Cerebellar nuclear complex (tissue), 1 donor: ENCODE measurements at places on chromosomes 16 and 17.

- DNase-seq = no peak
Measured at GRCh38 chr17:3770466-3770865, 30.5 kb downstream of the ITGAE start.

GRCh38 chr16:88705801-88706228 is 393 bp downstream of the RNF166 start:
- DNase-seq = no peak

DNA sequence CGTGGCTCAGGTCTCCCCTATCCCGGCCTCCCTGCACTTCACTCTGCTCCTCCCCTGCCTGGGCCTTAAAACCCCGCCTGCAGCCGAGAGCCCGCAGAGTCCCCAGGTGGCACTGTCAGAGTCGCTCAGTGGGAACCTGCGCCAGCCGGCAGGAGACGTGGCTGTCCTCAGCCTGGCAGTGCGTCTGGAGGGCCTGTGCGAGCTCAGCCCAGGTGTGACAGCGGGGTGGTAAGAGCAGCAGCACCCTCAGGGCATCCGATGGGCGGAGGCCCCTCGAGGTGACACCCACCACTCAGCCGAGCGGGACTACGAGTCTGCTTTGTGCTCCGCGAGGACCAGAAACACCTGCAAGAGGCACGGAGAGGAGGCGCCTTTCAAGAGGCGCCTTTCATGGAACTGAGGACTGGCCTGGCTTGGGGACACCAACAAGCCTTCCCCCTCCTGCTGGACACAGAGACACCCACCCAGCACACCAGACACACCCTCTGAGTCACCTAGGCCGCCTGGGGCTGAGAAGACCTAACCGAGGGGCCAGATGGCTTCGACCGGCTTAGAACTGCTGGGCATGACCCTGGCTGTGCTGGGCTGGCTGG is at the start of gene CLDN9:
TSS of gene CLDN9 (plus strand) at position 96 of the 593 bp plus-strand sequence. CDS start at position 536, 440 bp downstream.
- DNase-seq = no peak

DNA sequence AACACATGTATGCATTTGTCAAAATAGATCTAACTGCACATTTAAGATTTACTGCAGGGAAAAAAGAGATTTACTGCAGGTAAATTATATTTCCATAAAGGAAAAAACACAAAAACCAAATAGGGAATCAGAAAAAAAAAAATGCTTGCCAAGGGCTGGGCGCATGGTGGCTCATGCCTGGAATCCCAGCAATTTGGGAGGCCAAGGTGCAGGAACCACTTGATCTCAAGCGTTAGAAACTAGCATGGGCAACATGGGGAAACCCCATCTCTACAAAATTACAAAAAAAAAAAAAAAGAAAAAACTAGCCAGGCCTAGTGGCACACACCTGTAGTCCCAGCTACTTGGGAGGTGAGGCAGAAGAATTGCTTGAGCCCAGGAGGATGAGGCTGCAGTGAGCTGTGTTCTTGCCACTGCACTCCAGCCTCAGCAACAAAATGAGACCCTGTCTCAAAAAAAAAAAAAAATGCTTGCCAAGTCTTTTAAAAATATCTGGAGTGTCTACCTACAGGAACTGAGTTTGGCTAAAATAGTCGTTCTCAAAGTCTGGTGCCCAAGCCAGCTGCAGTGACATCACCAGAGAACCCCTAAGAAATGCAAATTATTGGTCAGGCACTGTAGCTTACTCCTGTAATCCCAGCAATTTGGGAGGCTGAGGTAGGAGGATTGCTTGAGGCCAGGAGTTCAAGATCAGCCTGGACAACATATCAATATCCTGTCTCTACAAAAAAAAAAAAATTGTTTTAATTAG is 17.5 kb downstream of the TRIM25 start:
- DNase-seq = no peak

- no peak for DNase-seq
Measured at GRCh38 chr17:8868529-8868951, 1.1 kb upstream of the PIK3R6 start.

DNA sequence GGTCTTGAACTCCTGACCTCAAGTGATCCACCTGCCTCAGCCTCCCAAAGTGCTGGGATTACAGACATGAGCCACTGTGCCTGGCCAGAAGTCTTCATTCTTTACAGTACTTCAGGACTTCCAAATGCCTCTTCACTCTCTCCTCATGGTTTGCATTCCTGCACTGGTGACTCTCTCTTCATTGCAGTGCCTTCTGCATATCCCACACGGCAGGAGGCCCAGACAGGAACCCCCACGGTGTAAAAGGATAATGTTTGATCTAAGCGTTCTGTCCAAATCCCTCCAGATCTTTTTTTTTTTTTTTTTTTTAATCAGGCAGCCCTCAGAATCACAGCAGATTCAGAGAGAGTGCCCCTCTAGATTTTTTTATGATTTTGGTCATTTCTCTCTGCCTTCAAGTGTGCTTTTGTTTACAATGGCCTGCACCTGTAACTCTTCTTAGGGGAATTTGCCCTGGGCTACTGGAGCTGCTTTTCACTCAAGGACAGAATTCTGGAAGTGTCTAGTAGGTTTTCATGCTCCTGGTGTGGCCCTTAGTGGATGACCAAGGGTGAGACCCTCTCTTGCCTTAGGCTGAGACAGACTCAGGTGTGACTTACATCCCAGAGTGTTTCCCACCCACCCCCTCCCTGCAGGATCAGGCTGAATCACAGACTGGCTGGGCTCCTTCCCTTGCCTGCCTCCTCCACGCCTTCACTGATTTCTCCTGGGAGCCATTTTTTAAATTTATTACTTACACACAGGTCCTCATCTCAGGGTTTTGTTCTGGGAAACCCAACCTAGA is 19.8 kb upstream of the NF1 start:
- no peak for DNase-seq

- DNase-seq = no peak
Measured at GRCh38 chr16:75003931-75004330, 5.1 kb downstream of the ZNRF1 start.

- no peak for DNase-seq
Measured at GRCh38 chr16:16042076-16042475, 92.7 kb downstream of the ABCC1 start.

GRCh38 chr16:73565263-73565662 is 517.3 kb upstream of the ZFHX3 start:
- no peak for DNase-seq

- DNase-seq = no peak
Measured at GRCh38 chr17:29836643-29837042, 93.4 kb downstream of the SSH2 start.

DNA sequence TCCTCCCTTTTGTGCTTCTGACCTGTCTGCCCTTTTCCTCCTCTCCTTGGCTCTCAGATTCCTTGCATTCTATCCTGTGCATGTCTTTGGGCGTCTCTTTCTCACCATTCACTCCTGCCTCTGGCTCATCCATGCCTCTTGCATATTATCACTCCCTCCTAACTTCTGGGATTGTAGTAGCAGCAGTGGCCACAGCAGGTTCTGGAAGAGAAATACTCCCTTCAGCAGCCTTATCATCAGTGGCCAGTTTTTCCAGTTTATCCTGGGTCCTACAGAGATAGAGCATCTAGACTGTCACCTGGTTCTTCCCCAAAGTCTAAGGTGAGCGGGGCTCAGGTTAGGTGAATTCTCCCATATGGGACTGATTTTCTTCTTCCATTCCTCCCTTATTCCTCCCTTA is 354.0 kb upstream of the CCL2 start:
- no peak for DNase-seq

- DNase-seq = no peak
Measured at GRCh38 chr17:5516060-5516792, 29.9 kb downstream of the MIS12 start.

GRCh38 chr16:68370581-68371275 is 59.9 kb downstream of the PRMT7 start:
- DNase-seq = no peak

DNA sequence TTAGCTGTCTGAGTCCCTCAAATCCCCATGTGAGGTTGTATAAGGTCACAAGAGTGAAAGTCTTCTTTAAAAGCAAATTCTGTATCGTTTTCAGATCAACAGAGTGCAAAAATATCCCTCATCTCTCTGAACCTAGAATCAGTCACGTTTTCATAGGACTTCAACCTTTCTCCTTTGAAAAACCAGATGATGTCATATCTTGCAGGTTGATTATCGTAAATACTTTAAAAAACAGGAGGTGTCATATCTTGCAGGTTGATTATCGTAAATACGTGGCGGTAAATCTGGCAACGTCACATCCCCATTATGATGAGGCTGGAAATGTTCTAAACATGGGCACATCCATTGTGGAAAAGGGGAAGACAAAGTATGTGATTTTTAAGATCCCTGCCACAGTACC is 25.9 kb downstream of the BCO1 start:
- no peak for DNase-seq

DNA sequence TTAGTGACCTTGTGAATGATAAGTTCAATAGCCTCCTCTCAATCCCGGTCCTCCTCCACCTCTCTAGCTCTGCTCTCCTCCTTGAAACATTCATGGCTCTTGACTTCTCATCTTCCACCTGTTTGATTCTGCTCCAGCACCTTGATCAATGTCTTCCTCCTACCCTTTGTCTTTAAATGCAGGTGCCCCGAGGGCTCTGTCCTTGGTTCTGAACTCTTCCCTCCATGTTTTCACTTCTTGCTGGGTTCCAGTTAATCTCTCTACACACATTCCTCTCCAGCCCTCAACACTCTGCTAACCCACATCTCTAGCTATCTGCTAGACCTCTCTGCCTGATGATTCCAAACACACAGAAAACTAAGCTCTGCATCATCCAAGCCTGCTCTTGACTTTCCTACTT is 13.4 kb downstream of the CD300E start:
- no peak for DNase-seq

GRCh38 chr17:76262732-76263344 is 2.3 kb upstream of the UBALD2 start:
- no peak for DNase-seq

GRCh38 chr16:55569025-55569424 is 2.5 kb downstream of the CAPNS2 start:
- no peak for DNase-seq

DNA sequence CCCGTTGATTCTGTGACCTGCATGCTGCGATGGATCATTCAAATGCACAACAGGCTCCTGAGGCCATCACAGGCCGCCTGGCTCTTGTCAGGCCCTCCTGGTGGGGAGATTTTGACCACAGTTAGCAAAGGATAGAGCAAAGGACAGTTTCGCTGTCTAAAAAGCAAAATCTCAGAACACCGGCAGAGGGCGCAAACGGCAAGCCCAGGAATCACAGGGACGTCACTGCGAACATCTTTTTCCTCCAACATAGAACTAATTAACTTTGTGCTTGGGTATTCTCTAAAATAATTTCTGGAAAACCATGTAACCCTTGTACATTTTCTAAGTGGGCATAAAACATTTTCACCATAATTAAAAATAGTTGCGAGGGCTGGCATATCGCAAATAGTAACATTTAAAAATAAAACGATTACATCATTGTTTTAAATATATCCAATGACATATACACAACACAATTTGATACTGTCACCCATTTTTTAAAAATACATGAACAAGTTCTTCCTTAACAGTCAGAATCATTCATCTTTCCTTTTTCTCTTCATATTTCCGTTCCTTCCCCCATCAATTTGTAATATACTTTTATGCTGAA is 19.7 kb upstream of the SLC47A1 start:
- no peak for DNase-seq

- peak; percentile 64 for DNase-seq
Measured at GRCh38 chr17:38464723-38465390, 36.6 kb downstream of the ARHGAP23 start.

DNA sequence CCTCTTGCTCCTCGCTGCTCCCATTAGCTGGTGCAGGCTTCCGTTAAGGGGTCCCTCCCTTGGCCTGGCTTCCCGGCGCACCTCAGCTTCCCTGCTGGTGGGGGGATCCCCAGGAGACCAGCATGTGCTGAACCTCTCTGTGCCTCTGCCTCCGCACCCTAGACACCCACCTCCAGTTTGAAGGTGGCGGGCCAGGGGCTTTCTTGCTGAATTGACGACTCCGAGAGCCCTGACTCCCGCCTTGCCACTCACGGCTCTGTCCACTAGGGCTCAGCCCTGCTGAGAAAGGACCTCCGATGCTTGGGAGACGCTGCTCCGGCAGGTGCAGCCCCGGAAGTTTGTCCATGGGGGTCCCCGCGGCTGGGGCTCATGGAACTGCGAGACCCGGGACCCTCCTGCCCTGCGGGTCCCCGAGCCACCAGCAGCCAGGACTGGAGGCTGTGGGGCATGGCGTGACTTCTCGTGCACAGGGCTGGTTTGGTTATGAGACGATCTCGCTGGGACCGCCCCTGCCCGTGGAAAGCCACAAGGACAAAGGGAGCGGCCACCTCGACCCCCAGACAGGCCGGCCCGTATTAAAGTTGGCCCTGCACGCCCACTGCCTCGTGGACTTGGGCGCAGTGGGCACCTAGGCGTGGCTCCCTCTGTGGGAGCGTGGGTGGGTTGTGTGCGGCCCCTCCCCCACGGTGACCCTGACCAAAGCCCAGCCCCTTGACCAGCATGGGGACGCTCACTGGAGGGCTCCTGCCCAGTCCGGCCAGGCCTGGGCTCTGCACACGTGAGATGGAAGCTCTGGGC is 8.1 kb downstream of the CHMP6 start:
- DNase-seq = no peak

DNA sequence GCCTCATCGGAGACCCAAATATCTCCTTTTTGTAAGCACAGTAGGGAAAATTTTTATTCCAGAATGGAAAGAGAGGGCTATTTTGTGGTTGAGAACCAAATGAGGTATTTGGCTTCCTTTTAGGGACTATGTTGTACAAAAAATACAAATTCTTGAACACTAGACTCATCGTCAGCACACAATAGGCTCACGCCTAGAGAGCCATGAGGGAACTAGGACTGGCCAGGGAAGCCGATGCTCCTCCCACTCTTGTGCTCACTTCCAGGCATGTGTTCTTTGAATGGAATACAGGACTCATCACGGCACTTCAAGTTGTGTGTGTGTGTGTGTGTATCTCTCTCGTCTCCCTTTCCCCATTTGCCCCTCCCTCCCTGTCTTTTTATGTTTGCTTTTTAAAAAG is 17.8 kb upstream of the BLMH start:
- no peak for DNase-seq

DNA sequence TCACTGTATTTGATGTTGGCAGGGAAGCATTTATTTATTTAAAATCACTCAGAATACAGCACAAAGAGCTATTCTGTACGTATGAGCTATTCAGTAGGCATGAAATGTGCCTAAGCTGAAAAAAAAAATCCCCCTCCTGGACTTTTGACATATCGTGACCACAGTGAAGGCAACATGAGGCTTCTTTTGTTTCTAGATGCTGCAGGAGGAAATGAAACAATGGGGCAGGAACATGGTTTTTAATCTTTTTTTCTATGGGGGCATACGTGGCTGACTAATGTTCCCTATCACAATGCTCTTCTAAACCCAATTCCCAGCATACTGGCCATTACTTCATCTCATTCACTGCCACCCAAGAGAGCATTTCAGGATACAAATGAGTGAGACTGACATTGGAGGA is 191.0 kb upstream of the PMFBP1 start:
- DNase-seq = no peak

- peak; percentile 76 for DNase-seq
Measured at GRCh38 chr17:75031972-75032719, 14.6 kb downstream of the ATP5PD start.
